ENCODE measurements at places on chromosomes 1 and 21.

GRCh38 chr1:17412093-17412870, 27.2 kb downstream of the RCC2 start:
- no peak for DNase-seq

- no peak for DNase-seq
Observed at GRCh38 chr1:205353612-205354011, 3.1 kb downstream of the KLHDC8A start.

GRCh38 chr1:240496941-240497340, 115.0 kb downstream of the GREM2 start:
- DNase-seq: no peak

- DNase-seq: no peak
Observed at GRCh38 chr1:3831689-3832088, 25.3 kb downstream of the CEP104 start.

DNA sequence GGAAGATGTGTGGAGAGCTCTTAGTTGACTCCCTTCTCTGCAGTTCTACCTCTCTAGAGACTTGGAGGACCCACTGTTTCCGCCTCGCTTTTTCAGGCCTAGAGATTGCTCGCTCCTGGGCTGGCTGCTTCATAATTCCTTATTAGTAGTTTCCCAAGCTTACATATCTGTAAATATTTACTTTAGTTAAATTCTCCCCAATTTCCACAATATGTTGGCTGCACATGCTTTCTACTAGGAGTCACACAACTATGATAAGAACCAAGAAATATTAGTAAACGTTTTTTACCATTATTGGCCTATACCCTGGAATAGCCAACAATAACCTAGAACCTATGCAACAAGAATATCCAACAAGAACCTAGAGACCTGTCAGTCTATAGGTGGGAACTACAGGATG, 129.0 kb upstream of the RUNX1 start:
- DNase-seq: no peak

- DNase-seq: no peak
Observed at GRCh38 chr1:213054733-213055591, 3.9 kb downstream of the RPS6KC1 start.

DNA sequence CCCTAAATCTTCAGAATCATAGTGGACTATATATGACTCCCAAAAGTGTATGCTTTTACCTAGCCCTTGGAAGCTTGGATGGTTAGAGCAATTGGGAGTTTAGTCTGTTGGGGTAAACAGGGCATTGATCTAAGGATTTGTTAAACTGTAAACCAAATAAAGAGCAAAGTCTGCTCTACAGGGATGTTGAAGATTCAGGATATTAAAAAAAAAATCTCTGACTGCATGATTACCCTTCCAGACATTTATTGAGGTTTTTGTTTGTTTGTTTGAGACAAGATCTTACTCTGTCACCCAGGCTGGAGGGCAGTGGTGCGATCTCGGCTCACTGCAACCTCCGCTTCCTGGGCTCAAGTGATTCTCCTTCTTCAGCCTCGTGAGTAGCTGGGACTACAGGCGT, 31.6 kb downstream of the PBX1 start:
- DNase-seq: no peak

DNA sequence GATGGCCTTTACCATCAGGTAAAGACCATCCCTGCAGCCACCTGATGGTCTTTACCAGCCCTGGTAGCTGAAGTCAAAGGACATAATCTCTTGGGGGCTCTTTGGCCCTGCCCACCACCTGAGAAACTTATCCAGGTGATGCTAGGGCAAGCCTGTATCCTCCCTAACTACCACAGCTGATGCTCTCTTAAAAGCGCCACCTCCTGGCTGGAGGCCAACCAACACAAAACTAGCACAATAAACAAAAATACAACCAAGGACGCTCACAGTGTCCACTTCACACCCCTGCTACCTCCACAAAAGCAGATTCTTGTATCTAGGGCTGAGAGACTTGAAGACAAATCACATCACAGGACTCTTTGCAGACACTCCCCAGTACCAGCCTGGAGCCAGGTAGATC, 357.1 kb upstream of the POU3F1 start:
- no peak for DNase-seq

DNA sequence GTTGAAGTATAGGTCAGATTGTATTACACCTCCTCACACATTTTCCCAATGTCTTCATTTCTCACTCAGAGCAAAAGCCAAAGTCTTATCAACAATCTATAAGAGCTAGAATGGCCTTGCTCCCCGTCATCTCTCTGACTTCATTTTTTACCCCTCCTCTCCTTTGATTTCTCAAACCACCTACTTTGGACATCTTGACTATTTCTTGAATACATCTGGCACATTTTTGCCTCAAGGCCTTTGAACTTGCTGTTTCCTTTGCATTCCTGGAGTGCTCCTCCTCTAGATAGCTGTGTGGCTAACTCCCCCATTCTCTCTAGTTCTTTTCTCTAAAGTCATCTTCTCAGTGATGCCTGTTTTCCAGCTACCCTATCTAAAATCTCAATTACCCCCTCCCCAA, 7.2 kb upstream of the XCL2 start:
- no peak for DNase-seq

DNA sequence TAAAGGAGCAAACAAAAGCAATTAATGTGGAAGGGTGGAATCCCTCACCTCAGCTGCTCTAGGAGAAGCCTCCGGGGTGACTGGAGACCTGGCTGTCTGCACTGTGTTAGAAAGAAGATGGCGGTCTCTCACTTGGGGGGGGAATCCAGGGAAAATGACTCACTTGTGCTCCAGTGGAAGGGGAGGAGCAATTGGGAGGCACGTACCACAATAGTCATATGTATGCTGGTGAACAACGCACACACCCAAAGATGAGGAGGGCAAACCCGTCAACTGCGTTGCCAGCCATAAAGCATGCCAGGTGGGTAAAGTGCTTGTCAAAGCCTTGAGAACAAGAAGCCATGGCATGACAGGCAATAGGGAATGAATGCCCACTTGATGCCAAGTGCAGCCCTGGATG, 22.1 kb downstream of the PLEKHA6 start:
- DNase-seq: no peak

GRCh38 chr1:111030590-111030989, 66.9 kb upstream of the LRIF1 start:
- DNase-seq: peak; percentile 48

DNA sequence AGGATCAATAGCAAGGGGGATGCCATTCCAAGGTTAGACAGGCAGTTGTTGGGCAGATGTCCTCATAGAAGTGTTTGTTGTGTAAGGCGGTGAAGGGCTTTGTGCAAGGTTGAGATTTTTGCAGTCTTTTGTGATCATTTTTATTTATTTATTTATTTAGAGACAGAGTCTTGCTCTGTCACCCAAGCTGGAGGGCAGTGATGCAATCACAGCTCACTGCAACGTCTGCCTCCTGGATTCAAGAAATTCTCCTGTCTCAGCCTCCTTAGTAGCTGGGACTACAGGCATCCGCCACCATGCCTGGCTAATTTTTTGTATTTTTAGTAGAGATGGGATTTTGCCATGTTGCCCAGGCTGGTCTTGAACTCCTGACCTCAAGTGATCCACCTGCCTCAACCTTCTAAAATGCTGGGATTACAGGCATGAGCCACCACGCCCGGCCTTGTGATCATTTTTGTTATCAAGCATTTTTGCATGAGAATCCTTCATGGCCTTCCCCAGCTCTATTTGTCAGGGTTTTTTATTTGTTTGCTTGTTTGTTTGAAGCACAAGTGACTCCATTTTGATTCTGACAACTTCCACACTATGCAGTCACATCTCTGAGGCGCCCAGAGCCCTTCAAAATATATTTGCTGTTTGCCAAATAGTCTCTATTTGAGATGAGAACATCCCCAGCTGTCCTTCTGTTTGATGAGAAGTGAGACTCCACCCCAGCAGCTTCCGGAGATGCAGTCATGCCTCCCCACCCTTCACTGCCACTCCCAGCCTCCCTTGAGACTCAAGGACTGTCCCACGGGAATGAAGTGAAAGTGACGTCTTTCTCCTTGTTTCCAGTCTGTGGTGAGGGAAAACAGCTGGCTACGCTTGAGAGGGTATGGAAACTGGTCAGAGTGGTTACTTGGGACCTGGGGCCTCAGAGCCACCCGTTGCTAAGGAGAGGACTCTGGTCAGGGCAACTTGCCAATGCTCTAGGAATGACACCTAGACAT, 38.0 kb downstream of the TMEM50B start:
- no peak for DNase-seq

GRCh38 chr1:230031131-230031530, 35.9 kb upstream of the GALNT2 start:
- DNase-seq: peak; percentile 21

DNA sequence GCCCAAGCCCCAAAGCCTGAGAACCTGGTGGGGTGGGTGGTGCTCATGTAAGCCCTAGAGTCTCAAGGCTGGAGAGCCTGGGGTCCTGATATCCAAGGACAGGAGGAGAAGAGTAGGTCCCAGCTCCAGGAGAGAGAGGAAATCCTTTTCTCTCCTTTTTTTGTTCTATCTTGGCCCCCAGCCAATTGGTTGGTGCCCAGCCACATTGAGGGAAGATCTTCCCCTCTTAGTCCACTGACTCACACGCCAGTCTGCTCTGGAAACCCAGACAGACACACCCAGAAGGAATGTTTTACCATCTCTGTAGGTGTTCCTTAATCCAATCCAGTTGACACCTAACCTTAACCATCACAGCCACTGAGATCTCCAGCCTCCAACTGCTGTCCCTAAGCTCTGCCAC, 16.2 kb upstream of the LIN9 start:
- DNase-seq: no peak

DNA sequence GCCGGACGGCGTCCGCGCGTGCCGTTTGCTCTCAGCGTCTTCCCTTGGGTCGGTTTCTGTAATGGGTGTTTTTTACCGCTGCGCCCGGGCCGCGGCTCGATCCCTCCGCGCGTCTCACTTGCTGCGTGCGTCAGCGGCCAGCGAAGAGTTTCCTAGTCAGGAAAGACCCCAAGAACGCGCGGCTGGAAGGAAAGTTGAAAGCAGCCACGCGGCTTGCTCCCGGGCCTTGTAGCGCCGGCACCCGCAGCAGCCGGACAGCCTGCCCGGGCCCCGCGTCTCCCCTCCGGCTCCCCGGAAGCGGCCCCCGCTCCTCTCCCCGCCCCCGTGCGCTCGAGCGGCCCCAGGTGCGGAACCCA, 159.8 kb downstream of the RUNX1 start:
- peak; percentile 24 for DNase-seq

DNA sequence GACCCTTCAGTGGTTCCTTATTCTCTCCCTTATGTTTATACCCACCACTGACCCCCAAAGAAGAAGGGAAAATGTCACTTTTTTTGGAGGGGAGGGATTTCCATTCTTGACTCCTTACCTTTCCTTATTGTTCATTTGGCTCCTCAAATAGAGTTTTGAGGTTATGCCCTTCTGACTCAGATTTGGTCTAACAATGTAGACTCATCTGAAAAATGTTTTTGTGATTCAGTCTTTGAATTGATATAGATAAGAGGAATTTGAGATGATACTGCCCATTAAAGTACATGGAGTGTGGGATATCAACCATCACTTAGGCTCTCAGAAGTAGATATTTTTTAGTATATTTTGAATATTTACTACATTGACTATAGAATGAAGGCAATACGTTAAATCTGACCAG, 16.1 kb downstream of the USP1 start:
- DNase-seq: no peak

DNA sequence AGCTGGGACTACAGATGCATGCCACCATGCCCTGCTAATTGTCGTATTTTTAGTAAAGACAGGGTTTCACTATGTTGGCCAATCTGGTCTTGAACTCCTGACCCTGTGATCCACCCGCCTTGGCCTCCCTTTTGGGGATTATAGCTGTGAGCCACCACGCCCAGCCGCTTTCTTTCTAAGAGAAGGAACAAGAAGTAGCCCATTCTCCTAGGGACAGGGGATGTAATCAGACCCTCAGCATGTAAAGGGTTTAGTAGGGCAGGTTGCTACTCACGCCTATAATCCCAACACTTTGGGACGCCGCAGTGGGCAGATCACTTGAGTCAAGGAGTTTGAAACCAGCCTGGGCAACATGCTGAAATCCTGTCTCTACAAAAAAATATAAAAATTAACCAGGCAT, 189.7 kb downstream of the TOMM20 start:
- no peak for DNase-seq

DNA sequence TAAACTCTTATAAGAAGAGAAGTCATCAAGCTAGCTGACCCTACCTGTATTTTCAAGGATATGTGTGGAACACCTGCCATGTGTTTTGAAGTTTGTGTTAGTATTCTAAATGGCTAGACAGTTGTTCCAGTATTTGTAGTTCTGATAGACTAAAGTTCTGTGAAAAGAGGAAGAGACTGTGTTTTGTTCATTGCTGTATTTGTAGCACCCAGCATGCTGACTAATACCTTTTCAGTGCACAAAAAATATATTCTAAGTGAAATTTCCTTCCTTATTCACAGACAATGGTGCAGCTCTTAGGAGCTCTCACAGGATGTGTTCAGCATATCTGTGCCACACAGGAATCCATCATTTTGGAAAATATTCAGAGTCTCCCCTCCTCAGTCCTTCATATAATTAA, 8.2 kb upstream of the METTL18 start:
- no peak for DNase-seq

DNA sequence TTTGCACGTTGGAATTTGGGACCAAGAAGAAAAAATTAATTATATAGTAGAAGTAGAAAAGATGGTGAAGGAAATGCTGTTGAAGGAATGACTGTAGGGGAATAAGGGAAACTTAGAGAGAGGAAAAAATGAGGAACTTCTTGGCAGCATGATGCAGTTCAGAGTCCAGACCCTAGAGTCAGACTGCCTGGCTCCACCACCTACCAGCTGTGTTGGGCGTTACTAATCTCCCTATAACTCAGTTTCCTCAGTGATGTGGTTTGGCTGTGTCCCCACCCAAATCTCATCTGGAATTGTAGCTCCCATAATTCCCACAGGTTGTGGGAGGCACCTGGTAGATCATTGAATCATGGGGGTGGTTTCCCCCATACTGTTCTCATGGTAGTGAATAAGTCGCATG, 1.3 kb upstream of the SELP start:
- DNase-seq: no peak

- DNase-seq: peak; percentile 79
Observed at GRCh38 chr1:222814536-222815439, at the start of gene DISP1. Gene DISP1, plus strand, starts transcription at chr1:222815039. Its CDS starts 127,785 bp downstream, at chr1:222942824.

- DNase-seq: no peak
Observed at GRCh38 chr1:182620924-182621585, 16.9 kb upstream of the RGS16 start.

DNA sequence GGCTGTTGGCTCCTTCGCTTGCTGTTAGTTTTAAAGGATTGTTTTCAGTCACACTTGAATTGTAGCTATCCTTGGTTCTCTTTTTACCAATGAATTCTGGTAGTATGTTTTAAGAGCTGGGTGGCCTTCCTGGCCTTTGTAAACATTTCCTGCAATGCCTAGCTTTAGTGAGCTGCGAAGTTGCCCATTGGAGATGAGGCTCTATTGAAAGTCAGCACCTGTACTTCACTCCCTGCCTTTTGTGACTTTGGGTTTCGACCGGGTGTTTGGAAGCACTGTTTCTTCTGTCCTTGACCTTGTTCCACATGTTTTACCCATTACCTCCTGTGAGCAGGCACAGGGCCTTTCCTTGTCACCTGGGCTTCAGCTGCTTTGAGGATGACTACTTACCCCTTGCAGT, 64.7 kb downstream of the DYRK1A start:
- no peak for DNase-seq

Measured in kidney capillary endothelial cell (primary cell).